ENCODE measurements at places on chromosomes 2 and 18. TPM values are rescaled to one million over a fixed set of nuclear protein-coding genes. Genes with fewer than 3 reads are reported as not detected.

MCM6 gene
- 44.1 TPM for total RNA-seq

PID1 gene
- 1.8 TPM for total RNA-seq

ALK gene
- total RNA-seq: not detected

CCDC148 gene
- total RNA-seq: 0.52 TPM

- no peak overlapping the region for H3K4me3 ChIP-seq
- no peaks in the 10 kb centered on the region for H3K36me3 ChIP-seq
- DNase-seq: peak; percentile 9
- no peaks in the 10 kb centered on the region for H3K27me3 ChIP-seq
These were observed 38.3 kb downstream of the NIFK start for GRCh38 chr2:121698318-121698930.

DNA sequence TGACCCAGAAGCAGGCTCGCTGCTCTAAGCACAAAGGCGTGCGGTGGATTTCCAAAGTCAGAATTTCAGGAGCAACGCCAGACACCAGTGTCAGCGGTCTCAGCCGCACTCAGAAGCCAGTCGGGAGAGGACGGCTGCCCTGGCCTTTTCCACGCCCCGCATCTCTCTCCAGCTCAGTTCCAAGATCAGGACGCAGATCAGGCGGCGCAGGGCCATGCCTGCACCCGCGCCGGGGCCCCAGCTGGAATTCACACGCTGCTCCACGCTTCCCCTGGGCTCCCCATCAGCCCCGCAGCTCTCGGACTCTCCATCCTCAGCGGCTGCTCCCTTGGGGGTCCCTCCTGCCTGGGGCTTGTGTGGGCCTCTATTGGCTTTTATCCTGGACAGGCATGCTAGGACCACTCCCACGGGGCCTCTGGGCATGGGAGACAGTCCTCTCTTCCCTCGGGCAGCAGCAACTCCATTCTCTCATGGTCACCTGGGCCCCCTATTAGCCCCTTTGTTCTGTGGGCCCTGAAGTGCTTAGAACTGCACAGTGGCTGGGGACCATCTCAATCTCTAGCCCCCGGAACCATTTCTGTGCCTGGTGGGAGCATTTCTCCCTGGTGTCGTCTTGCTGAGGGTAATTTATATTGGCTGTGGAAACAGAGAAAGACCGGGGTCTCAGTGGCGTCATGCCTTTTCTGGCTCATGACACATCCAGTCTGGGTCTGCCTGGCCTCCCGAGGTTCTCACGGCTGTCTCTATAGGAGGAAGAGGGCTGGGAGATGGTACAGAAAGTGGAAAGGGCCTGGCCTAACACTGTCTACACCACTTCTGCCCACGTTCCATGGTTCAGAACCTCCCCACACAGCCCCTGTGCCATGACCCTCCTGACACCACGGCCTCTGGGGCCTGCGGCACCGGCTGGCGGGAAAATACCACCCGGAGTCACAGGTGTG, 14.9 kb upstream of the TMEM18 start:
- H3K27me3 ChIP-seq: no peaks in the 10 kb centered on the region
- peak; percentile 83 for DNase-seq
- H3K36me3 ChIP-seq: no peaks in the 10 kb centered on the region
- no peak overlapping the region for H3K27ac ChIP-seq

- no peak overlapping the region for H3K4me3 ChIP-seq
- H3K27ac ChIP-seq: peak overlapping the region; percentile 67
- H3K36me3 ChIP-seq: peaks cover 6% of the 10 kb centered on the region
- DNase-seq: no peak
- no peaks in the 10 kb centered on the region for H3K27me3 ChIP-seq
- H3K4me1 ChIP-seq: peaks cover 37% of the 10 kb centered on the region
These were observed 37.6 kb downstream of the ALPK2 start for GRCh38 chr18:58591286-58591685.

- DNase-seq: no peak
- no peaks in the 10 kb centered on the region for H3K27me3 ChIP-seq
- H3K36me3 ChIP-seq: no peaks in the 10 kb centered on the region
- peaks cover 77% of the 10 kb centered on the region for H3K4me1 ChIP-seq
- H3K27ac ChIP-seq: peak overlapping the region; percentile 8
- H3K4me3 ChIP-seq: no peak overlapping the region
These were observed 482.0 kb downstream of the PTPRM start for GRCh38 chr18:8049147-8049546.
